DND-41 (cell line): ENCODE measurements at places on chromosomes 13 and 19.

DNA sequence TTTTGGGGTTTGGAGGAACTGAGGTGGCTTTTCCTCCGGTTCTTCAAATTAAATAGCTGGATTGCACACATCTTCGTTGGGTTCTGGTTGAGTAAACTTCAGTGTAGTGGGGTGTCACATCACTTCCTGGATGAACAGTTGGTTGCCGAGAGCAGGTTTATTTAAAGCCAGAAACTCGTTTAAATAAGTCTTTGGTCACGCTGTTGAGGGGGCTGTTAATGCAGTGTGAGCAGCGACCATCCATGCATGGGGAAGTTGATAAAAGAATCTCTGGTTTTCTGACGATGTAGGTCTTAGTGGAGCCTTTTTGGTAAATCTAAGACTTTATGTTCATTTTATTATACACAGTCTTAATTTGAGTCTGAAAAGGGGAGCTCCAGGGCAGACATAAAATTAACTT is 351.2 kb upstream of the ARGLU1 start:
- DNase-seq: no peak

GRCh38 chr13:112859817-112860190 is 109.2 kb upstream of the MCF2L start:
- no peak for DNase-seq

DNA sequence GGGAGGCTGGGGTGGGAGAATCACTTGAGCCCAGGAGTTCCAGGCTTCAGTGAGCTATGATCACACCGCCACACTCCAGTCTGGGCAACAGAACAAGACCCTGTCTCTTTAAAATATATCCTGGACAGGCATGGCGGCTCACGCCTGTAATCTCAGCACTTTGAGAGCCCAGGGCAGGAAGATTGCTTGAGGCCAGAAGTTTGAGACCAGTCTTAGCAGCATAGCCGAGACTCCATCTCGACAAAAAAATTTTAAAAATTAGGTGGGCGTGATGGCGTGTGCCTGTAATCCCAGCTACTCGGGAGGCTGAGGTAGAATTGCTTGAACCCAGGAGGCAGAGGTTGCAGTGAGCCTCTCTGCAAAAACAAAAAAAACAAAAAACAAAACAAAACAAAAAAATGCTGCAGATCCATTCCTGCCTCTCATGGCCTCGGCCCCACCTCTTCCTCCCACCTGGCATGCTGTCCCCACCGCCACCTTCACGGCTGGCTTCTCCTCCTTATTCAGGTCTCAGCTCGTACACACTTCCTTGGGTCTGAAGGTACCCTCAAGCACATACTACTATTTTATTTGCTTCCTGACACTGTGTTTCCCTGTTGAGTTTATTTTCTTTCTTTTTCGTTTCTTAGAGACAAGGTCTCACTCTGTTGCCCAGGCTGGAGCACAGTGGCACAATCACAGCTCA is 5.3 kb downstream of the RFX1 start:
- no peak for DNase-seq

GRCh38 chr13:99356012-99356261 is 48.7 kb upstream of the GPR183 start:
- no peak for DNase-seq

DNA sequence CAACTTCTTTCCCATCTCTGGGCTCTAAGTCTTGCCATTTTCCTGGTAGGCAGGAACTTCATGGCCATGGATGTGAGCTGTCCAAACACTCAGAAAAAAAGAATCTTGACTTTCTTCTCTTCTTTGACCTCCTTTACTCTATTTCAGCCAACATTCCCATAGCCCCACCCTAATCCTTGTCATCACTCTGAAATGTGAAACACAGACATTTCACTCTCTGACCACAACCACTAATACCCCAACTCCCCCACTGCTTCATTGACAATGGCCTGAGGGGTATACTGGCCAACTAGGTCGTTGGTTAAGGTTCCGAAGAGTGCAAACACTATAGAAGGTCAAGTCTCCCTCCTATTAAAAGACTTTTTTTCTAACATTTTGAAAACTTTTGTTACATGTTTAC is 4.7 kb upstream of the CYP2A13 start:
- no peak for DNase-seq

DNA sequence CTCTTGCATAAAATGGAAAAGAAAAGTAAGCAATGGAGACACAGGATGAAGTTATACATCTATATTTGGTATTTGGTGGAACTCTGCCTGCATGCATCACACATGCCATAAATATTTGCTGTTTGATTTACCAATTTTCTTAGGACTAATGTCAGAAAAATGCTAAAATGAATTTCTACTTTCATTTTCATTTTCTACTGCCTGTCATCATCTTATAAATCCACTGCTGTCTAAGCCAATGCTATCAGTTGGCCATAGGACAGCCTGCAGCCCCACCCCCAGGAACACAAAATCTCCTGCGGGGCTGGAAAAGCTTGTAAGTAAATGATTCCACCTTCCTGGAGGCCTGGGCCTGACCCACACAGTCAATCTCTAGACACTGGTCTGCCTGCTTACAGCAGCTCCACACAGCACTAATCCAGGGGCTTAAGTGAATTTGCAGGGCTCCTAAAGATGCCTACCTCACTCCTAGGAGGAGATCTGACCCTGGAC is 122.0 kb downstream of the ENOX1 start:
- DNase-seq: peak; percentile 8

DNA sequence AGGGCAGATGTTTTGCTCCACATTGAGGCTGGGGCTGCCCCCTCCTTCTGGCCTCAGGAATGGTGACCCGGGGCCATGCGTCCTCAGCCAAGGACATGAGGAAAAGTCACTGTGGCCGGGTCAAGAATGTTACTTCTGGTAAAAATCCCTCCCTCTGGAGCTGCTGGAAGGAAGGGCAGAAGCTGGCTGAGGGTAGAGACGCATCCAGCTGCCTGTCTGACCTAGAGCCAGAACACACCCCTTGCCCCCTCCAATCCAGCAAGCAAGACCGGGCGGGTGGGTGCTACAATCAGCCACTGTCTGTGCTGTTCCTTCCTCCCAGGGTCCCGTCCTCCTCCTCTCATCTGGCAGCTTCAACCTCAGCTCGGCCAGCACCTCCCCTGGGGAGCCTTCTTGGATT is 59.0 kb downstream of the PTPRS start:
- DNase-seq: no peak

GRCh38 chr13:47774671-47774994 is 226.4 kb downstream of the SUCLA2 start:
- no peak for DNase-seq

DNA sequence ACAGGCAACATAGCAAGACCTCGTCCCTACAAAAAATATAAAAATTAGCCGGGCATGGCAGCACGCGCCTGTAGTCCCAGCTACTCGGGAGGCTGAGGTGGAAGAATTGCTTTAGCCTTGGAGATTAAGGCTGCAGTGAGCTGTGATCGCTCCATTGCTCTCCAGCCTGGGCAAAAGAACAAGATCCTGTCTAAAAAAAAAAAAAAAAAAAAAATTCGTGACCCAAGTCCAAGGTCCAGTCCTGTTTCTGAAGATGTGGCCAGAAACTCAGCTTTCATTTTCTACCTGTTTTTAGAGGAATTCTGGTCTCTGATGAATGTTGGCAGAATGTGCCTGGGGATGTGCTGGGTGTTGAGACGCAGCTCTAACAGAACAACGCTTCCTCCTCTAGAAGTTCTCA is 1.9 kb upstream of the PGPEP1 start:
- DNase-seq: no peak
